ENCODE measurements at places on chromosomes 6 and 20. TPM values are rescaled to one million over a fixed set of nuclear protein-coding genes. Genes with fewer than 3 reads are reported as not detected.

- no peak for DNase-seq
These were observed 104.9 kb downstream of the ASXL1 start for GRCh38 chr20:32462900-32463641.

DNA sequence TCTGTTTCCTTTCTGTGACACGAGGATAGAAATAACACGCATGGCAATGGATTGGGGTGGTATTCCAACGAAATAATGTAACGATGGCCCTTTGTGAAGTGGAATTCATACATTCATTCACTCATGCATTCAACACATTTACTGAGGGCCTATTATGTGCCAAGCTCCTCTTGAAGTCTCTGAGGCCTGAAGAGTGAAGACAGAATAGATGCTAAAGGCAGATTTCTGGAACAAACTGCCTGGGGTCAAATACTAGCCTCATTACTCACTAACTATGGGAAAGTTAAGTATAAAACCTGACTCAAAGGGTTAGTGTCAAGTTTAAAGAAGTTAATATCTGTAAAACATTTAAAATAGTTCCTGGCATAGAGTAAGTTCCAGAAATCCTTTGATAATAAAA is 279.6 kb upstream of the SULF2 start:
- DNase-seq = no peak

GRCh38 chr6:32475392-32476206 is 35.9 kb downstream of the HLA-DRA start:
- no peak for DNase-seq

DNA sequence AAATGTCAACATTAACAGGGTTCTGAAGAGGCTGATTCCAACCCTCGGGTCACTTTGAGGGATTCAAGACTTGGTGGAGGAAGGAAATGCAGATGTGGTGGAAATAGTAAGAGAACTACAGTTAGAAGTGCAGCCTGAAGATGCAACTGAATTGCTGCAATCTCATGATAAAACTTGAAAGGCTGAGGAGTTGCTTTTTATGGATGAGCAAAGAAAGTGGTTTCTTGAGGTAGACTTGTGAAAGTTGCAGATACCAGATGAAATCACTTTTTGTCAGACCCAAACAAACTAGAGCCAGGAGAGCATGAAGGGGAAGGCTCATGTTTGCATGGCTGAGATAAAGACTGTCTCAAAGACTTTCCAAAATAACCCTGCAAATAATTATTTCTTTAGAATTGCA is 16.2 kb downstream of the ANKRD6 start:
- DNase-seq = no peak

Gene PSMF1
- total RNA-seq = 141 TPM

DNA sequence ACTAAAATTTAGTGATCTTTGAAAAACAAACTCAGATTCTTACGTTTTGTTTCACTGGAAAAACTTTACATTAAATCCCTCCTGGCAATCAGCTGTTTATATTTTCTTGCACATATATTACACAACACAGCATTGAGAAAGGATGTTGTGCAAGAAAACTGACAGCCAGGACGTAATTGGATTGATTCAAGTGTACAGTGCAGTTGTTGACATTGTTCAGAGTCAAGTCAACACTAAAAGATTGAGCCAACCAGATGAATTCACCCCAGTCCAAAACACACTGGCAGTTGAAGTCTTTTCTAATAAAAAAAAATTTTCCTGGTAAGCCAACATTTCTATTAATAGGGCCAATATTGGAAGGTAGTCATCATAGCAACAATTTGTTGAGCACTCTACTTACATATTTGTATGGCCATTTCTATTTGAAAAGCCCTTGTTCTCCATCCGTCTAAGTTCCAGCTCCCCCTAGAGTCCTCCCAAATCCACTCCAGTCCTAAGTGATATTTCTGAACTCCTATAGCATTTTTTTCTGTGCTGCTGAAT is 20.9 kb upstream of the VNN1 start:
- DNase-seq = no peak

- no peak for DNase-seq
These were observed 360 bp downstream of the ANKRD60 start for GRCh38 chr20:58228103-58228483.
